ENCODE measurements at places on chromosomes 5 and 9. TPM values are rescaled to one million over a fixed set of nuclear protein-coding genes. Genes with fewer than 3 reads are reported as not detected.

DNA sequence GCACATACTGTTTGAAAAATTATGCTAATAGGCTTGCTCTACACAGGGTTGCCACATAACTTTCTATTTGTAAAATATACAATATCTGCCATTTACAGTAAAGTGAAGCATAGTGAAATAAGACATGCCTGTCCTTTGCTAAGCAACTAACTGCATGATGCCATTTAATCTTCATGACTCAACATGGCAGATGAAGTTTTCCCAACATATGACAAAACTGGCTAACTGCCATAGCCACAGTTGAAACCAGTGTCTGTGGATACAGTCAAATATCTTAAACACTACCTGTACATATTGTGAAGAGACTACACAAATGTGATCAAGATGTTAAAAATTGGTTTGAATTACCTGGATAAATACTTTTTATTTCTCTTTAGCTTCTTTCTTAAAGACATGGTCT, 3.1 kb upstream of the DMAC1 start:
- no peak overlapping the region for H3K4me3 ChIP-seq
- H3K36me3 ChIP-seq, result peaks cover 4% of the 10 kb centered on the region
- H3K27me3 ChIP-seq, result no peaks in the 10 kb centered on the region
- DNase-seq, result no peak
- no peak overlapping the region for H3K27ac ChIP-seq
- H3K4me1 ChIP-seq, result no peaks in the 10 kb centered on the region

DNA sequence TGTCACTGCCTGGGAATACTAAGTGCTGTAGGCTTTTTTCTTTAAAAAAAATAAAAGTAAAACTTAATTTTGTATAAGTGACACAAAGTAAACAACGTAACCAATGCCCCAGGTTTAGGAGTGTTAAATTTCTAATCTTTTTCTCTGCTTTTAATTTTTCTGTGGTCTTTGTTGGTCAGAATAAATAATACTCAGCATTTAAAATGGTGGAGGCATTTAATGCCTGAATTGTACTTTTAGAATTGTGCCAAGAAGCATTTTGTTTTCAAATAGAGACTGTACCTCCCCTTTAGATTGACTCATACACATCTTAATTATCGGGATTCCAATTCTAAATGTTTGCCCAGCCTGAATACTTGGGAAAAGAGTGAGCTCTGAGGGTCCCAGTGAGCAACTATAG, 1.6 kb downstream of the DMXL1 start:
- no peak for DNase-seq
- no peaks in the 10 kb centered on the region for H3K27me3 ChIP-seq
- H3K36me3 ChIP-seq, result no peaks in the 10 kb centered on the region
- H3K4me1 ChIP-seq, result peaks cover 2% of the 10 kb centered on the region
- H3K27ac ChIP-seq, result no peak overlapping the region
- H3K4me3 ChIP-seq, result peak overlapping the region; percentile 91

DNA sequence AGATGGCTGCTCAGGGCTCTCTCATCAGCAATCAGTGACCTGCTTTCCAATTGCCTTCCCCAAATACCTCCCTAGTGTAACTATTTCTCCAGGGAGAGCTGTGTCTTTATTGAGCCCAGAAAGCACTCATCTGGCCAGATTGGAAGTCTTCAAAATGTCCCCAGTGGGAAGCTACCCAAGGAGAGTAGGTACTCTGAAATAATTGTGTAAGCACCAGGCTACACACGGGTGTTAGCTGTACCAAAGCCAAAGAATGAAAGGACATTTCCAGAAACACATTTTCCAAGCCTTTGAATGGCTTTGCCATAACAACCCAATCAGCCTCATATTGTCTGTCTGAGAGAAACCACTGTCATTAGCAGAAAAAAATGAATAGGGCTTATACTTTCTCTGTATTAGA, 318.8 kb downstream of the FAM170A start:
- no peak overlapping the region for H3K27ac ChIP-seq
- peaks cover 2% of the 10 kb centered on the region for H3K4me1 ChIP-seq
- DNase-seq, result no peak
- H3K4me3 ChIP-seq, result no peak overlapping the region
- no peaks in the 10 kb centered on the region for H3K27me3 ChIP-seq

DNA sequence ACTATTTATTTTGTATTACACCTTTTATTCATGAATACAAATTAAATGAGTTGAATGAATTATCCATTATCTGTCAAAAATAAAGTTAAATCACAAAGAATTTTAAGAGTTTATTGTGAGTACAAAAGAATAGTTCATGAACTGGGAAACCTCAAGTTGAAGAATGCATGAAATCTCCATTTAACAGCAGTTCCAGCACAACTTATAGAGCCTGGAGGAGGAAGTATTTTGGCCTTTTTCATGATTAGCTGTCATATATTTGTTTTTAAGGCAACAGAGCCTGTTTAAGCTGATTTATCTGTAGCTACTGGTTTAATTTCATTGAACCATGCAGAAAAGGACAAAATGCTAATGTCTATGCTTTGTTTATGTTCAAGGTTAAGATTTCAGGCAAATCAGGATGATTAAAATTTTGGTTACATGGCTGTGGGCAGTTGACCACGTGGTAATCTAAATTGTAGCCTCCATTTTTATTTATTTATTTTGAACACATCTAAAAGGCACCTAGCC, 12.2 kb downstream of the SPINK1 start:
- no peaks in the 10 kb centered on the region for H3K27me3 ChIP-seq
- no peak overlapping the region for H3K27ac ChIP-seq
- 0 out of 2 replicates have a peak, but pooled peaks cover 2% of the 10 kb centered on the region for H3K36me3 ChIP-seq

Gene SEMA5A
- total RNA-seq, result 4.3 TPM

DNA sequence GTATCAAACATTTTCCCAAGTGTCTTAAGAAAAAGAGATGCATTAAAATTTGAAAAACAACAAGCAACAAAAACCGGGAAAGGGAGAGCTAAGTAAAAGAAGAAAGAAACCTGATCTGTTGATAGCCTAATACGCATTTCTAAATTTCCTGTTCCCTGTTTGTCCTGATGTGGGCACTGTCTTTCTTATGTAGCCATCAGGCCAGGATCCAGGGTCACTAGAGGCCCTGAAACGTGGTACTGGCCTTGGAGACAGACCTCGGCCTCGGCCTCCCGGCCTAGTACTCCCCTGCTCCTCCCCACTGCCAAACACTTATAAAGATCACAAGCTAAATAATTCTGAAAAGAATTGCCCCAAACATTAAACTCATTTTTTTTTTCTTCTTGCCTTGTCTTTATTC, 547.2 kb downstream of the IRX1 start:
- H3K4me3 ChIP-seq, result no peak overlapping the region
- H3K27ac ChIP-seq, result no peak overlapping the region
- no peaks in the 10 kb centered on the region for H3K27me3 ChIP-seq
- H3K36me3 ChIP-seq, result no peaks in the 10 kb centered on the region

DNA sequence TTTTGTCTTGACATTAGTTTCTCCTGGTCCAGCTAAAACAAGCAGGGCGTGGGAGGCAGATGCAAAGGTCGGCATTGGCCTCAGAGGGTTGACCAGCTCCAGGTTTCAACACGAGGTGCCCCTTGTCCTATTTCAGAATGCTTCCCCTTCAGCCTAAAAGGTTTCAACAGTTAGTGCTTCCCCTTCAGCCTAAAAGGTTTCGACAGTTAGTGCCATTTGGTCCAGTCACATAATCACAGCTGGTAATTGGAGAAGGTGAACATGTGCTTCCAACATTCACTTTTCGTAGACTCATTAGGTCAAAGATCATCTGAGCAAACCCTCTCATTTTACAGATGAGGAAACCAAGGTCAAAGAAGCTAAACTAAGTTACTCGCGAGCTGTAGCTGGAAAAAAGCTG, 270.3 kb upstream of the MAP3K1 start:
- no peak overlapping the region for H3K4me3 ChIP-seq
- no peaks in the 10 kb centered on the region for H3K36me3 ChIP-seq
- no peaks in the 10 kb centered on the region for H3K4me1 ChIP-seq
- no peak for DNase-seq

DNA sequence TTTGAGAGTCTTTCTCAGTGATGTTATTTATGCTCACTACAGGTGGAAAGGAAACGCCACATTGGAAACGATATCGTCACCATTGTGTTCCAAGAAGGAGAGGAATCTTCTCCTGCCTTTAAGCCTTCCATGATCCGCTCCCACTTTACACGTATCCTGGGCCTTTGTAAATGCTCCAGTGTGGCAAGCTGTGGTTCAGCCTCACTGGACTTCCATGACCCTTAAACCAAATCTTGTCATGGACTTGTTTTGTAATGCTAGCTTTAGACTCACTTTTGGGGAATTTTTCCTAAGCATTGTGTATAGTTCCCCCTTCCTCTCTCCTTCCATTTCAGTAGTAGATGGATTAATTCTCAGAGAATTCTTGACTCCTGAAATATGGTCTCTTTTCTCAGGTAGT, 60.9 kb upstream of the SLC2A8 start:
- no peak overlapping the region for H3K27ac ChIP-seq
- DNase-seq, result no peak
- H3K4me3 ChIP-seq, result no peak overlapping the region

Gene BAAT
- total RNA-seq, result 0.15 TPM

- no peak overlapping the region for H3K27ac ChIP-seq
- no peak for DNase-seq
- no peak overlapping the region for H3K4me3 ChIP-seq
- H3K4me1 ChIP-seq, result no peaks in the 10 kb centered on the region
- H3K27me3 ChIP-seq, result no peaks in the 10 kb centered on the region
Measured at GRCh38 chr5:77942578-77943239, 166.6 kb upstream of the TBCA start.

DNA sequence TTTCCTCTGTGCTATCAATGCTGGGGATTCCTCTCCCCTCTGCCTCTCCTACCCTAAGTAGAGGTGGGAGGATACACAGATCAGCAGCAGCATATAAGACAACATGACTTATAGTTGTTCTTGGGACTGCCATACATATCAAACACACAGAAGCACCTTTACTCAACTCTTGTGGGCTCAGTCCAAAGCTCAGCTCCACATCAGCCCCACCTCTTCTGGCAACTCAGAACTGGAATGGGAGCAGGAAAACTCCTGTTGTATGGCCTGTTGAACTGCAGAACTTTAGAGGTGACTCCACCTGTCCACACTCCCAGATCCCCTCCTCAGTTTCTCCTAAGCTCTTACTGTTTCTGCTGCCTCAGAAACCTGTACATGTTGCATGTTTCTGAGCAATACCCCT, 127.8 kb downstream of the SV2C start:
- H3K27ac ChIP-seq, result no peak overlapping the region
- DNase-seq, result no peak
- H3K4me3 ChIP-seq, result no peak overlapping the region
- H3K4me1 ChIP-seq, result no peaks in the 10 kb centered on the region

DNA sequence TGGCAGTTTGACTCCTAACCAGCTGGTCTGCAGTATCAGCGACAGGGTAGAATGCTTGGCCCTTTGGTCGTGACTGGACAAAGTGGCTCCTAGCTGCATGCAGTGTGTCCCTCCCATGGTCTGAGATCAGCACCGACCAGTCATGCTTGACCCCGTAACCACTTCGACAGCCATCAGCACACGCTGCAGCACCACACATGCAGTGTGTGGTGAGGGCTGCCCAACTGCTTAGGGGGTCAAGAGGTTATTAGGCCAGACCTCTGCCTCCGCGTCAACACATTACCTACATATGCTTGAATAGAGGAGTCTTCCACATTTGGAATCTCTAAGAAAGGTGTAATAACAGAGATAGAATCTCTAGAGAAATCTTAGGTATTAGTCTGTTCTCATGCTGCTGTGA, 139.1 kb downstream of the FSTL4 start:
- no peak overlapping the region for H3K4me3 ChIP-seq
- no peaks in the 10 kb centered on the region for H3K27me3 ChIP-seq
- peaks cover 5% of the 10 kb centered on the region for H3K4me1 ChIP-seq
- H3K36me3 ChIP-seq, result no peaks in the 10 kb centered on the region

- no peak for DNase-seq
- no peak overlapping the region for H3K4me3 ChIP-seq
- H3K27me3 ChIP-seq, result no peaks in the 10 kb centered on the region
- H3K27ac ChIP-seq, result no peak overlapping the region
- no peaks in the 10 kb centered on the region for H3K4me1 ChIP-seq
Measured at GRCh38 chr5:158780656-158781237, 319.0 kb downstream of the EBF1 start.

Gene DNAJC21
- total RNA-seq, result 50.4 TPM

GRCh38 chr5:17398866-17399835, 98.9 kb upstream of the TAF11L2 start:
- peaks cover 11% of the 10 kb centered on the region for H3K36me3 ChIP-seq
- peak overlapping the region; percentile 48 for H3K4me3 ChIP-seq
- peaks cover 2% of the 10 kb centered on the region for H3K27me3 ChIP-seq
- peaks cover 10% of the 10 kb centered on the region for H3K4me1 ChIP-seq
- H3K27ac ChIP-seq, result no peak overlapping the region

Gene ADAMTS12
- total RNA-seq, result 6.2 TPM

GRCh38 chr9:108077556-108077955, 588.0 kb upstream of the KLF4 start:
- no peak for DNase-seq
- H3K4me1 ChIP-seq, result peaks cover 6% of the 10 kb centered on the region
- H3K27ac ChIP-seq, result no peak overlapping the region

GRCh38 chr9:111919875-111920274, 23.3 kb downstream of the UGCG start:
- DNase-seq, result no peak
- no peak overlapping the region for H3K4me3 ChIP-seq
- no peak overlapping the region for H3K27ac ChIP-seq
- peaks cover 27% of the 10 kb centered on the region for H3K36me3 ChIP-seq
- H3K4me1 ChIP-seq, result no peaks in the 10 kb centered on the region
- H3K27me3 ChIP-seq, result no peaks in the 10 kb centered on the region

DNA sequence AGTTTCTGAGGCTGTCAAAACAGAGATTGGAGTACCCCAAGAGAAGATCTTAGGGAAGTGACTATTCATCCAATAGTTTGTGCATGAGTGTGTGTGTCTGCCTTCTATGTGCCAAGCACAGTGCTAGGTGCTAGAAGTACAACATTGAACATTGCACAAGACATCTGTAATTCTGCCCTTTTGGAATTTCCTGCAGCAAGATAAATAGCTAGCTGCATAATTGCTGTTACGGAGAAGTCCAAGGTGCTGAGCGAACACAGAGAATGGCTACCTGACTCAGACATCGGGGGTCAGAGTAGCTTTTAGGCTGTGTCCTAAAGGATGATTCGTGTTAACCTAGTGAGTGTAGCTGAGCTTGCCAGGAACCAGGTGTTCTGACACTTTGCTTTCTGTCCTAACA, 44.8 kb downstream of the PAPPA start:
- no peak for DNase-seq
- H3K4me3 ChIP-seq, result no peak overlapping the region
- no peak overlapping the region for H3K27ac ChIP-seq
- no peaks in the 10 kb centered on the region for H3K27me3 ChIP-seq
- H3K36me3 ChIP-seq, result no peaks in the 10 kb centered on the region
- H3K4me1 ChIP-seq, result no peaks in the 10 kb centered on the region
